ENCODE measurements at places on chromosomes 13 and 19.

DNA sequence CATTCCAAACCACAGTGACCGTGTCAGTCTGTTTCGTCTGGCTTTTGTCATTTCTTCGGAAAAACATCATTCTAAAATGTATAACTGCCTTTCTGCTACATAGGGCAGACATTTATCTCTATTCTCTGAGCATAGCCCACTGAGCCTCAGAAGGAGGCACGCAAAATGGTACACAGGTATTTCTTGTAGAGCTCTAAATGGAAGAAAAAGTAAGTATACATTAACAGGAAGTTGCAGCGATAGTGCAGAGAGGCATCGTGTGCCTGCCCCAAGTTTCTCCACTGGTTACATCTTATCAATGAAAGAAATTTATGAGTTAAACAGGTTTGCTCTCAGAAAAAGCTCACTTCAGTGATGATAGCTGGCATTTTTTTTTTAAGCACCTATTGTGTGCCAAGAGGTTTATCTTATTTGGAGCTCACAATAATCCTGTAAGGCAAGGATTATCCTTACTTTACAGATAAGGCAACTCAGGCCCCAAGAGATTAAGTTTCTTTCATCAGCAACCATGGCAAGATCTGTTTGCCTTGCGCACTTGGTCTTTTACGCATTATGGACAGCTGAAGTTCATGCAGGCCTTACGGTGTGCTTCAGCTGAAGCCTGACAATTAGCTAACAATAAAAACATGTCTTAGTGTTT lies 1.2 kb upstream of the RCBTB2 start:
- no peak for DNase-seq

DNA sequence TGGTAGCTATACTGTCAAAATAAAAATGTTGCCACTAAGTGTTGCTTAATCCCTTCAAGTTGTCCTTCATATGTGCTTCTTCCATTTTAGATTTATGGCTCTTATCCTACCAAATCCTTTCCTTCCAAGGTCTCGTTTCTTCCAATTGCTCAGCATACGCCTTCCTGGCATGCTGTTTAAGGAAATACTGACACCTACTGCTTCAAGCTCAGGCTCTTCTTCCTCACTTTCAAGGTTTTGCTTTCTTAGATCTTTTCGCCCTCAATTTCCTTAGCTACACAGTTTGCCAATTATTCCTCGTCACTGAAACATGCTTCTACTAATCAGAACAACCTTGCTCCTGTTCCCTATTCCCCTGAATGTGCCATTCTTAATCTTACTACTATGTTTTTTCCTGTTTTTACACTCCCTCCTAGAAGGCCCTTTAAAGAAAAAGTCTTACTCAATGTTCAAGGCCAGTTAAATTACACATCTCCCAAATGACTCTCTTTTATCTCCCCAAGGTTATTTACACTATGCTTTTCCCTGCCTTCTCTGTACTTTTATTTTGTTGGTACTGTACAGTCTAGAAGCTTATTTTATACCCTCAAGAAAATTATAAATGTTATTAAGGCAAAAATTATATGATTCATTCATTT lies 343.1 kb downstream of the MZT1 start:
- peak; percentile 1 for DNase-seq

DNA sequence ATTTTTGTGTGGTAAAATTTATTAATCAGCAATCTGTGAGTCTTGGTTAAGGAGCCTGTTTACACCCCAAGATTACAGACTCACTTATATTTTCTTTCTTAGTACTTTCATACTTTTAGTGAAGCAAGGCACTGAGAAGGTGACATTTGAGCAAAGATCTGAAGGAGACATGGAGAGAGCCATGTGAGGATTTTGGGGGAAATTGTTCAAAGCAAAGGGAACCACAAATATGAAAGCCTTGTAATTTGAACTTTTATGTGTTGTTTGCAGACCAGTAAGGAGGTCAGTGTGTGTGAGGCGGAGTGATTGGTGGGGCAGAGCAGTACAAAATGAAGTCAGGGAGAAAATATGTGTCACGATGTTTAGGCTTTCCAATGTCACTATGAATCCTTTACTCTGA lies 140.7 kb upstream of the KLF12 start:
- no peak for DNase-seq

DNA sequence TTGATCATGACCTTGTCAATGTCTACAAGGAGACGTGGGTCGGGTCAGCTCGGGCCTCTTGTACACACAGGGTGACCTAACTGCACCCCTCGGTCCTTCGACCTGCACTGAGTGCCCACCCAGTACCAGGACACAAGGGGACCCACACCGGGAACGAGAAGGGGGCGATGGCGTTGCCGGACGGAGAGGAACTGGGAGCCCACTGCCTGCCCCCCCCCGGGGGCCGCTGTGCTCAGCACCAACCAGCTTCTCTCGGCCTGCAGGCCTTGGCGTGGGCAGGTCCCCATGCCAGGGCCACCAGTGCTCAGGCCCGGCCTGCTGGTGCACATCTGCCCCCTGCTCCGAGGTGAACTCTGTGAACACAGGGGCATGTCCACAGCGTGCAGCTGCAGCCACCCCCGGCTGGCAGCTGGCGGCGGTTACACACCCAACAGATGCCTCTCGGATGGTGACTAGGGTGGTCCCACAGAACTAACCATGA lies 14.1 kb downstream of the CFD start:
- DNase-seq = no peak

- DNase-seq = no peak
These were observed 63.8 kb downstream of the SCEL start for GRCh38 chr13:77599351-77599750.

GRCh38 chr19:5479958-5480357 lies 24.7 kb downstream of the ZNRF4 start:
- DNase-seq = no peak

DNA sequence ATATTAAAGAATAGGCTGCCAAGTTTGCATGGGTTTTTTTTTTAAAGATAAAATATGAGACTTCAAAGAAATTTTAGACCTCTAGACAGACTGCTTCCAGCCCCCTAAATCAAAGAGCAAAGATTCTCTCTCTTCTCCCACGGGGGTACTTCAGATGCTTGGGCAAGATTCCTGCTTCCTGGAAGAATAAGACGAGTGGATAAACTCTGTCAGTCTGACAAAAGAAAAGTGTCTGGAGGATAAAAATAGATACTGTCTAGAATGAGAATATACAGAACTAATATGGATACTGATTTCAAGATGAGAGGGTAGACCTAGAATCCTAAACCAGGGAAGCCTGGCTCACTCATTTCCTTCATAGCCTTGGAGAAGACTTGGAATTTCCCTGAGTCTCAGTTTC lies 435.1 kb downstream of the FOXO1 start:
- no peak for DNase-seq

DNA sequence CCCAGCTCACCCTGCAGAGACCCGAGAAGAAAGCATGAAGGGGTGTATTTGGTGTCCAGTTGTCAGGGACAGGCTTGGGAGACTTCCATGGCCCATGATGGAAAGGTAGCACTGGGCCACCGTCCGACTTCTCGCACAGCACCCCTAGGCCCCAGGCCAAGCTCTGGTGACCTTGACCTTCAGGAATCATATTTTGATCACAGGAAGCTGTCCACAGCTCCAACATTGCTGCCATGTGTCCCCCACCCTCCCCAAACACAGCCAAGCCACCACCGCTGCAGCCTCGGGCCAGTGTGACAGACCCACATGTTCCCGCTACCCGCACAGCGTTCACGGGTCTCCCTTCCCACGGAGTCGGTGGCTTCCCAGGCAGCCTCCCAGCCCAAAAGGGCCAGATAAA lies 842 bp upstream of the PTGIR start:
- DNase-seq = no peak

GRCh38 chr13:19151581-19152263 lies 29.9 kb downstream of the TUBA3C start:
- DNase-seq = no peak

DNA sequence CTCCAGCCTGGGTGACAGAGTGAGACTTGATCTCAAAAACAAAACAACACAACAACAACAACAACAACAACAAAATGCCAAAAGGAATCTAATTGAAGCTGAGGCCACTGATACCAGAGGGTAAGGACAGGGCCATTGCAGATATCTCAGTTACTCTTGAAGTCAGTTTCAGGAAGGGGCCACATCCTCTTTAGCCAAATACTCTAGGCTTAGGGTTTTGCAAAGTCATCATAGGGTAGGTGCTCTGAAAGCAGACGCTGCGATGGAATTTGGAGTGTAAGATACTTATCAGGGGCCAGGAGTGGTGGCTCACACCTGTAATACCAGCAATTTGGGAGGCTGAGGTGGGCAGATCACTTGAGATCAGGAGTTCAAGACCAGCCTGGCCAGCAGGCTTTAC lies 46.6 kb upstream of the UBAC2 start:
- no peak for DNase-seq

- DNase-seq = no peak
These were observed 42.6 kb downstream of the EPS15L1 start for GRCh38 chr19:16429066-16429758.

- no peak for DNase-seq
These were observed 30.5 kb downstream of the NFIC start for GRCh38 chr19:3396881-3397265.

DNA sequence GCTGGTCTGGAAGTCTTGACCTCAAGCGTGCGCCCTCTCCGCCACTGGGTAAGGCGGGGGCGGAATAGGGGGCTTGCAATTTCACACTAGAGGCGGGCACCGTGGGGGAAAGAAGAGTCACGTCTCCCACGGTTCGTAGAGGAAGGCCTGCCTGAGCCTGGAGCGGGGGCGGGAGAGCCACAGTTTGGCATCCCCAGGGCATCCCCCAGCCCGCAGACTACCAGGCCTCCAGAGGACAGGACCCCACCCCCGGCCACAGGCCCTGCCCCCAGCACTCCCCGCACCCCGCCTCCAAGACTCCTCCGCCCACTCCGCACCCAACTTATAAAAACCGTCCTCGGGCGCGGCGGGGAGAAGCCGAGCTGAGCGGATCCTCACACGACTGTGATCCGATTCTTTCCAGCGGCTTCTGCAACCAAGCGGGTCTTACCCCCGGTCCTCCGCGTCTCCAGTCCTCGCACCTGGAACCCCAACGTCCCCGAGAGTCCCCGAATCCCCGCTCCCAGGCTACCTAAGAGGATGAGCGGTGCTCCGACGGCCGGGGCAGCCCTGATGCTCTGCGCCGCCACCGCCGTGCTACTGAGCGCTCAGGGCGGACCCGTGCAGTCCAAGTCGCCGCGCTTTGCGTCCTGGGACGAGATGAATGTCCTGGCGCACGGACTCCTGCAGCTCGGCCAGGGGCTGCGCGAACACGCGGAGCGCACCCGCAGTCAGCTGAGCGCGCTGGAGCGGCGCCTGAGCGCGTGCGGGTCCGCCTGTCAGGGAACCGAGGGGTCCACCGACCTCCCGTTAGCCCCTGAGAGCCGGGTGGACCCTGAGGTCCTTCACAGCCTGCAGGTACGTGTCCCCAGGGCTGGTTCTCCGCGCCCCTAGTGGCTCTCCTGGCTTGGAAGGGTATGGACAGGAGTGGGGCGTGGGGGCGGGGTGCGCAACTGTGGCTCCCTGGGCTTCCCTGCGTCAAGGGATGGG lies at the start of gene ANGPTL4:
Gene ANGPTL4, plus strand, starts transcription at position 353 of the 969 bp plus-strand sequence. Its CDS starts 167 bp downstream, at position 520.
- no peak for DNase-seq

GRCh38 chr19:50248413-50248812 lies 45.0 kb downstream of the MYH14 start:
- no peak for DNase-seq

Measured in fibroblast of the conjunctiva (primary cell).